Breast epithelium (tissue), 4 donors: ENCODE measurements at places on chromosomes 6 and 20. TPM values are rescaled to one million over a fixed set of nuclear protein-coding genes. Genes with fewer than 3 reads are reported as not detected.

Gene FOXA2
- not detected for total RNA-seq

Gene RNF182
- 0.66 TPM for total RNA-seq

Gene SIGLEC1
- 2.0 TPM for total RNA-seq

Gene TMC2
- total RNA-seq: 0.15 TPM

Gene TCF21
- total RNA-seq: not detected

Gene KCNQ2
- not detected for total RNA-seq

Gene C4A
- total RNA-seq: 230 TPM

GRCh38 chr6:1129131-1129530 is 182.8 kb upstream of the FOXQ1 start:
- DNase-seq: no peak

- DNase-seq: peak; percentile 65
Observed at GRCh38 chr20:58472273-58473018, 42.8 kb downstream of the APCDD1L start.

DNA sequence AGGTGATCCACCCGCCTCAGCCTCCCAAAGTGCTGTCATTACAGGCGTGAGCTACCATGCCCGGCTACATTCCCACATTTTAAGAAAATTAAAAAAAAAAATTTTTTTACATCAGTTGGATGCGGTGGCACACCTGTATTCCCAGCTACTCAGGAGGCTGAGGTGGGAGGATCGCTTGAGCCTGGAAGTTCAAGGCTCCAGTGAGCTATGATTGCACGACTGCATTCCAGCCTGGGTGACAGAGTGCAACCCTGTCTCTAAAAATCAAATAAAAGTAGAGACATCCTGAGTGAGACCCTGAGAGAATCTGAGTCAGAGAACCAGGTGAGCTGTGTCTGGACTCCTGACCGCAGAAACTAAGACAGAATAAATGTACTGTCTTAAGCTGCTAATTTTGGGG is 38.8 kb downstream of the PIM1 start:
- no peak for DNase-seq

DNA sequence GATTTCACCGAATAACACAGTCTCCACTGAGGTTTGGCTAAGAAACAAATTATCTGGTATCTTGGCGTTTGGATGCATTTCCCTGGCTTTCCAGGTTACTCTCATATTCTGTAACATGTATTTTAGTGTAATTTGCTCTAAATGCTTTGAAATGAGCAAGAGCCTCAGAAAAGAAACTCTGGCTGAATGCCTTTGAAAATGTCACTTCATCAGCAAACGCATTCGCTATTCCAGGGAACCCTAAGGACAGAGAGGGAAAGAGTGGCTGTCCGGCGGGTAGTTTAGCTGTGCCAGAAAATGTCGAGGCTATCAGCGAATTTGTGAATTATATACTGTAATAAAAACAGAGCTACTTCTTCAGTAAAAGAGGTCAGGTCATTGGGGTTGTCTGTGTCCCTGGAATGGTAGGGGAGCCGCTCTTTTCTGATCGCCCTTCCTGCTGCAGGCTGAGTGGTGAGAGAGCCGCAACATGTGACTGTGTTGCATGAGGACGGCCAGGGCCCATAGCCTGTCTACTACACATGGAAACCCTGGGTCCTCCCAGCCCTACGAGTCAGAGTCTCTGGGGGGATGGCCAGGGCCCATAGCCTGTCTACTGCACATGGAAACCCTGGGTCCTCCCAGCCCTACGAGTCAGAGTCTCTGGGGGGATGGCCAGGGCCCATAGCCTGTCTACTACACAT is 57.3 kb downstream of the SMOC2 start:
- DNase-seq: no peak

GRCh38 chr6:15489261-15489962 is 173.4 kb downstream of the DTNBP1 start:
- DNase-seq: no peak

- DNase-seq: no peak
Observed at GRCh38 chr6:166838987-166839386, 117.4 kb downstream of the RNASET2 start.

DNA sequence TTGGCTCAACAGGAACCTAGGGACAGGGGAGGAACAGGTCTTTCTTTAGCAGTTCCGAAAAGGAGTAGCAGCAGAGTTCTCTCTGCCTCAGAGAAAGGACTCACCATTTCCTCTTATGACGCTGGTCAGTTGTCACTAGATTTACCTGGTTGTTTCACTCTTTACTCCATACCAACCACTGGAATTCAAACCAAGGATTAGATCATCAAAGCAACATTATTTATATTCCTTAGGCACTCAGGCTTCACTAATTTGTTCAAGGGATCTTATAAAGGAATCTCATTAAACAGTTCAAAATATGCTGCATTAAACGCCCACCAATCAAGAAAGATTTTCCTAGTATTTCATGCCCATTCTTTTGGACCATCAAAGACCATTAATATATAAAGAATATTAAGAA is 1129.5 kb upstream of the MAP3K7 start:
- no peak for DNase-seq
